Small intestine (tissue), 16 donors: ENCODE measurements at places on chromosomes 4 and X.
A peak's percentile ranks its signal among the peaks of the same experiment; 100 is the strongest.

DNA sequence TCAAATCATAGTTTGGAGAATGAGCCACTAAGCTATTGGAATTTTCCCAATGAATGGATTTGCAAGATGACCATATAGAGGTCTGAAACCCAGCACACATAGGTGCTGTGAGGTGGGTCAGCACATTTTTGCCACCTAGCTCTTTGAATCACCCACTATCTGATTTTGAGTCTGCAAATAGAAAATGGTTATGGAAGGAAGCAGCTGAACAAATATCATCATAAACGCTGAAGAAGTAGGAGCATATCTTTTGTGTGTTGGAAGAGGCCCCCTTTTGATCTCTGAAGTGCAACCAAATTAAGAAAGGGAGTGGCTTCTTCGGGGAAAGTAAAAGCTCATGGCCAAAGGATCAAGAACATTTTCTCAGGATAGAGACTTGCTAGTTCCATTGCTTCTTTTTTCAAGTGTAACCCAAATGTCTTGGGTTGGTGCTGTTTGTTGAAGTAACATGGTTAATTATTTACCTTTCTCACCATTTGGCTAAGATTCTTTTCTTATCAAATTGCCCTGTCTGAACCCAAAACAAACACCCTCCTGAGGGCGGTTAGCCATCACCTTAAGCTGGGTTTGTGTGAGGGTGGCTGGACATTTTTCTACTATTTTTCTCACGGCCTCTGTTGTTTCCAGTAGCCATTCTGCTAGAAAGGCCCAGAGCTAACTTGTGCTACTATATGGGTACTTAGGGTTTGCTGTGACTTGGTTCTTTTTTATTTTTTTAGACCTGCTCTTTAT is 18.4 kb upstream of the SORBS2 start:
- H3K4me3 ChIP-seq, result no peak overlapping the region
- H3K27ac ChIP-seq, result no peak overlapping the region
- DNase-seq, result peak; percentile 37
- no peaks in the 10 kb centered on the region for H3K27me3 ChIP-seq

GRCh38 chrX:31542566-31542965 is 470.7 kb upstream of the FTHL17 start:
- no peaks in the 10 kb centered on the region for H3K4me1 ChIP-seq
- no peaks in the 10 kb centered on the region for H3K27me3 ChIP-seq
- H3K36me3 ChIP-seq, result no peaks in the 10 kb centered on the region
- DNase-seq, result peak; percentile 2
- H3K4me3 ChIP-seq, result no peak overlapping the region

DNA sequence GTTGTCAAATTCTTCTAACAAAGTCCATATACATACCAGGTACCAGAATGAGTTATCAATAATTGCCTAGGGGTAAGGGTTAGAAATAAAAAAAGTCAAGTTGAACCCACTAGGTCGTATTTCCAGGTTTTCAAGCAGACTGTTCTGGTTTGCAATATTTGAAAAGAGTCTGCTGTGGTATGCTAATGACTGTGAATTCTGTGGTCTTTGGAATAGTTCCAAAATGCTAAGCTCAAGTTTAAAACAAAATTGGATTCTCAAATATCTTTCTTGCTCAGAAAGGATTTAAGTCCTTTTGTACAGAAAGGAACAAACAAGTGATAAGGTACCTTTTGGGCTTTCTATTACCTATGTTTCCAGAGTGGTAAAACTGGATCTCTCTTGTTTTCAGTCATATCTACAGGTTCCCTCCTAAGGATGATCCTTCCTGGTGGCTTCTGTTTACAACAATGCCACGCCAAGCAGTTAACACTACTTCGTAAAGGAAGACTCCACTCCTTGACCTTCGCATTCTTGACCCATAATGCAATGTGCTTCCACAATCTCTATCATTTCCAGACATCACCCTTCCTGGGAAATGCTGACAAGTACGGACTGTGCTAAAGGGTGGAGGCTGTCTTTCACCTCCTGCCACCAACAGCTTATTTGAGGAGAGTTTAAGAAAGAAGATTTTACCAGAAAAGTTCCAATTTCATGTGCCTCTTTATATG is 531.7 kb upstream of the FTHL17 start:
- no peaks in the 10 kb centered on the region for H3K36me3 ChIP-seq
- DNase-seq, result peak; percentile 5
- no peaks in the 10 kb centered on the region for H3K4me1 ChIP-seq
- no peak overlapping the region for H3K4me3 ChIP-seq
- H3K27ac ChIP-seq, result no peak overlapping the region

- no peaks in the 10 kb centered on the region for H3K27me3 ChIP-seq
- H3K4me3 ChIP-seq, result no peak overlapping the region
- no peak for DNase-seq
- H3K4me1 ChIP-seq, result no peaks in the 10 kb centered on the region
Observed at GRCh38 chr4:87688316-87688715, 38.2 kb downstream of the DMP1 start.

- H3K36me3 ChIP-seq, result peaks cover 7% of the 10 kb centered on the region
- no peak overlapping the region for H3K4me3 ChIP-seq
- no peaks in the 10 kb centered on the region for H3K27me3 ChIP-seq
Observed at GRCh38 chrX:150696331-150696730, 3.1 kb downstream of the MTMR1 start.

DNA sequence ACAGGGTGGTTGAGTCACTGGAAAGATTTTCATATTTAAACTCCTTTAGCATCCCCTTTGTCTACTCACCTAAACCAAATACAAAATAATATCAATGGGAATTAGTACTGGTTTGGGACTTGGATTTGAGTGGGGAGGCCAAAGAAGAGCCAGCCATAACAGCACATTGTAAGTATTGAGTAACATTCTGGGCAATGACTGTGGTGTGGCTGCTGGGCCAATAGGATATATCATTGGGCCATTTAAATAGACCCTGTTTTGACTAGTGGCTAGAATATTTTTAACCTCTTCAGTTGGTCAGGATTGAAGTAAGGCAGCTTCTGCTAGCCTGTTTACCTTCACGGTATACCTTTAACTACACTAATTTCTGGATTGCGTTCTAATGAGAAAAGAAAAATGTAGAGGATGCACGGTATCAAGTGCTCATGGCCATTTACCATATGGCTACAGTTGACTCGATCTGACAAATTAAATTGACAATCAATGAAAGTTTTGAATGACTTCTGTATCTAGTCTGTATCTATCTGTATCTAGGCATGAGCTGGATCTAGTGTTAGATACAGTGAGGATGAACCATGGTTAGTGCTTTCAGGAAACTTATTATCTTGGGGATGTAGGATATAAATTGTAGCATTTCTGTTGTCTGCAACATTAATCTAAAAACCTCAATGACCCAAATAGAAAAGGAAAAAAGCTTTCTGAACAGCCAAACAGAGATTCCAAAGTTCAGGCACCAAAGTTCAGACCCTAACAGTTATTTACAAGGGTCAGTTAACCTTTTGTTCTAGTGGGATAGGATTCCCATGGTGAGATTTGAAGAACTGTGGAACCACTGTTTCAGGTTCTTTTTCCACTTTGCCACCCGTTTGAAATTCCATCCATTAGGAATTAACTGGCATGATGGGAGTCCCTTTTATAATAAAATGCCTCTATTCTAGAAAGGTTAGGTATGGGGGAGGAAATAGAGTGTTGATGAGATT is 6.8 kb upstream of the ALB start:
- H3K27me3 ChIP-seq, result no peaks in the 10 kb centered on the region
- no peaks in the 10 kb centered on the region for H3K4me1 ChIP-seq
- H3K4me3 ChIP-seq, result no peak overlapping the region
- H3K36me3 ChIP-seq, result no peaks in the 10 kb centered on the region
- no peak overlapping the region for H3K27ac ChIP-seq

DNA sequence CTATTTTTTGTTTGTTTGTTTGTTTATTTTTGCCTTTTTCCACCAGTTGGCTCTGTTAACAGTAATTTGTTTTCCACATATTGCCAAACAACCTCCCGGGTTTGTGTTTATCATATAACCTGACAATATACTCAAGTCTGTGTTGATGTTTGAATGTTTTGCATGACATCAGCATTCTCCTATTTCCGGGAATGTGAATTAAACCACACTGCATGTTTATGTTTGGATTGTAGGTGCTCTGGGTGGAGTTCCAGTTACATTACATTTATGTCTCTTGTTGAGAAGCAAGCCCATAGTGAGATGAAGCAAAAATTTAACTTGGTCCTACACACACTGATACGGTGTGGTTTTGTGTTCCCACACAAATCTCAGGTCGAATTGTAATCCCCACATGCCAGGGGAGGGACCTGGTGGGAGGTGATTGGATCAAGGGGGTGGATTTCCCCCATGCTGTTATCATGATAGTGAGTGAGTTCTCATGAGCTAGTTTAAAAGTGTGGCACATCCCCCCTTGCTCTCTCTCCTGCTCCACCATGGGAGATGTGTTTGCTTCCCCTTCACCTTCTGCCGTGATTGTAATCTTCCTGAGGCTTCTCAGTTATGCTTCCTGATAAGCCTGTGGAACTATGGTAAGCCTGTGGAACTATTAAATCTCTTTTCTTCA is 54.4 kb upstream of the CLNK start:
- H3K4me3 ChIP-seq, result no peak overlapping the region
- H3K27ac ChIP-seq, result no peak overlapping the region
- no peaks in the 10 kb centered on the region for H3K4me1 ChIP-seq
